Naive B cell (primary cell): ENCODE measurements at places on chromosomes 7 and 10.

DNA sequence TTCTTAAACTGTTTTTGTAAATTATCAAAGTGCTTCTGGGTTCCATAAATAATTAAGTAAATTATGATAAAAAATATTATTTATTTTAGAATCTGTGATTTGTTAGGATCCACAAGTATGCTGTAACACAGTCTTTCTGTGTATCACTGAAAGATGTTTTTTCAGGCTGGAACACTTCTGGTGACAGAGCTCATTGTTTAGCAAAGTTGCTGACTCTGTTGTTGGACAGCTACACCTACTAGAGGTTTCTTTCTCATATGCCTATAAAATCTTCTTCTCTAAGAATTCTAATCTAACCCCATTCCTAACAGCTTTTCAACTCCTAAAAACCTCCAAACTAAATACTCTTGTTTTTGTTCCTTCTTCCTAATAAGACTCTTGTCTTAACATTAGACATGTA, 176.8 kb downstream of the THSD7A start:
- no peak for DNase-seq

- DNase-seq = peak; percentile 19
These were observed 9.0 kb downstream of the TACR2 start for GRCh38 chr10:69407621-69408301.

- DNase-seq = no peak
These were observed 38.2 kb downstream of the WDR37 start for GRCh38 chr10:1094112-1095057.

GRCh38 chr7:28503396-28503795, 91.1 kb downstream of the CREB5 start:
- no peak for DNase-seq

- no peak for DNase-seq
These were observed 49.4 kb downstream of the TEX36 start for GRCh38 chr10:125633517-125633999.

GRCh38 chr10:27192284-27192683, 37.1 kb downstream of the MASTL start:
- no peak for DNase-seq

DNA sequence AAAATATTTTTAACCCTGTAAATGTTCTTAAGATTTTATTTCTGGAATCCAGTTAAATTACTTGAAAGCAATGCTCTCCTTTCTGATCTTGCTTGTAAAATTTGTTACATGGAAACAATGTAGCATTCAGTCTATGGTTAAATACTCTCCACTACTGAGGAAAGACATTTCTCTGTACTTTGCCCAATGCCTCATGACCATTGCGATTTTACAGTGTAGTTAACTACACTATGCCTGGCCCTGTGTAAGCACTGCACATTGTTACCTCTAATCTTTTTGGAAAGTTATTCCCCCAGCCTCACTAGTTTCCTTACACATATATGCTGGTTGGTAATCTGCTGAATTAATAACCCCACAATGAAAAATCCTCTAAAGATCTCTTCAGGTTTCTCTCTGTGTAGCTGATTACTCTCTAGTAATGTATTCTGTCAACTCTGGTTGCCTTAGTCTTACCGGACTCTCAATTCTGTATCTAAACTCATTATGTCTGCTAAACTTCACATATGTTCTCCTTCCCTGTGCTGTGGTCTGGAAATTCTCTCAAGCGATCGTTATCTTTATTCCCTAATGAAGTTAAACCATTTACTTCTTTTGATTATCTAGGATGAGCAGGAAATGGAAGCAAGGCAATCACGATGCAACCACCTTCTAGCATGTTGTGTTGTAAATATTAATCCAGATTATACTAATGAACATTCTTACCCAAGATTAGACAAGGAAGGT, 58.7 kb upstream of the TMEM106B start:
- DNase-seq = no peak

- no peak for DNase-seq
These were observed 45.6 kb upstream of the CFAP46 start for GRCh38 chr10:132987671-132988571.

DNA sequence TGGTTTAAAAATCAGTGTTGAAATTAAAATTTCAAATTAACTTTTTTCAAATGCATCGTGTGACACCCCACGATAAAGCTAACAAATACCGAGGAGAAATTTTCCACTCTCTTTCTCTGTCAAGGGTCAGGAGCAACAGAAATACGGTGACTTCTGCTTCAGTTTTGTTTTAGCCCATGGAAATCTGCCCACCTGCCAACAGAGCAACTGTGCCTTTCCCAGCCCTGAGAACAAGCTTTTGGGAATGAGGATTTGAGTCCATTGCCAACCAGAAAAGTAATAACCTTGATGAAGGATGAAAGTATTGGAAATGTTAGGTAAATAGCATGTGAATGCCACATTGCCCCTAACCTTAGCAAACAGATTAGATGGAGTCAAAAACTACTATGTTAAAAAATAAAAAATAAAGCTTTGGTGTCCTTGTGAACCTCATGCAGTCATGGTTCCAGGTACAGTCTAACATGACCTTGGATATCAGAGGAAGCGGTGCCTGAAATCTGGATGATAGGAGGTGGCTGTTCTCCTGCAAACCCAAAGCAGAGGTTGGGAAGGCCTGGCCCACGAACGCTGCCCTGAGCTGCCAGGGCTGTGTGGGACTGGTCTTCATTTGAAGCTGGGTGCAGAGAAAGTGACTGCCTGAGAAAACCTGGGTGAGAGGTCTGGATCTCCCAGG, 296.8 kb downstream of the ELMO1 start:
- no peak for DNase-seq

GRCh38 chr10:109883859-109884771, 39.2 kb downstream of the XPNPEP1 start:
- DNase-seq = peak; percentile 52

GRCh38 chr7:9719303-9719702, 1254.4 kb upstream of the PHF14 start:
- no peak for DNase-seq

DNA sequence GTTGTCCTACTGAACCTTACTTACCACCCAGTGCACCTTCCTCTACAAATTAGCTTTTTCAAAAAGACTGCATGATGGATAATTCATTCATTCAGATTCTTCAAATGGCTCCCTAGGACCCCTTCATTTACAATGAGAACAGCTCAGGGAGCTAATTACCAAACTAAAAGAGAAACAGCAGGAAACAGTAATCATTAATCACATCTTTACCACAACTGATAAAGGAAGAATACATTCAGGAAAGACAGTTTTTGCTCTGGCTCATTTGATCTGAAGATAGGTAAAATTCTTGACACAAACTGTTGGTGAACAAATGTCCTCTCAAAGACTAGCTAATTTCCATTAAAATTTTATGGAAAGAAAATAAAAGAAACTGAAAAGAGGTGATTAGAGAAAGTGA, 1652.7 kb upstream of the LRRTM3 start:
- no peak for DNase-seq

- peak; percentile 69 for DNase-seq
These were observed 104.0 kb downstream of the TRIL start for GRCh38 chr7:28853834-28854749.

- no peak for DNase-seq
These were observed 46.4 kb upstream of the NXPH1 start for GRCh38 chr7:8386926-8387550.

DNA sequence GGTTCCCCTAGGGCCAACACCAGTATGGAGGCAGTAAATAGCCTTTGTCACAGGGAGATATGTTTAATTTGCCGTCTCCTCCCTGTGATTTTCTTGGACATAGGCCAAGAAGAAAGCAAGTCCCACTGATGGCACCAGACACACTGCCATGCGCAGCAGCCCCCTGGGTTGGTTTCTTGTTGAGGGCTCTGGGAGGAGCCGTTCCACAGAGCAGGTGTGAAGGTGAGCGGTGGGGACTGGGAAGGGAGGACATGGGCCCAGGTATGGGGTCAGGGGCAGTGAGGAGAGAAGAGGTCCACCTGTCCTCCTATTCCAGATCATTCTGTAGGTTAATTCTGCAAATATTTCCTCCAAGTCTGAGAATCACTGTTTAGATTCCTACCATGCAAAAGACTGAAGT, 376.1 kb downstream of the PLXNA4 start:
- no peak for DNase-seq
